ENCODE measurements at places on chromosomes 6 and 20. TPM values are rescaled to one million over a fixed set of nuclear protein-coding genes. Genes with fewer than 3 reads are reported as not detected.

- no peak for DNase-seq
These were observed 52.7 kb downstream of the ADGRF1 start for GRCh38 chr6:46989398-46989797.

DNA sequence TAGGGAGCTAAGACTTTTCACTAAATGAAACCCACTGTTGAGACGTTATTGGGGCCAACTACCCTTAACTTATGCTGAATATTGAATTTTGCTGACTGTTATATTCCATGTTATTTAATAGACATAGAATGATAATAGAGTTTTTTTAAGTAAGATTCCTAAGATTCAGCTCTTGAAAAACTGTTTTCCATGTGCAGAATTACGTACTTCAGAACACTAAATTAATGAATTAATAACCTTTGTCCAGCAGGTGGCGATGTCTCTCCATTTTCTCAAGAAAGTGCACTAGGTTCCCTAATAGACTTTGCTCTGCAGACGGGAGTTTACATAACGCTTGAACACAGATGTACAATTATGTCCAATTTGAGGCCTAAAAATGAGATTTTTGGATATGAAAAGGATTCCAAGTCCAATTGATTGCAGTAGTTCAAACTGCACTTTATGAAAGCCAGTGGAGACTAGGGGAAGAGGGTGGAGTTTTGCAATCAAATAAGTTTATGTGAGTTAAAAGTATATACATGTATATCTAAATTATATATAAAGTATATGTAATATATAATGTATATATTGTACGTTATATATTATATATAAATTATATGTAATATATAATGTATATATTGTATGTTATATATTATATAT lies 282.1 kb downstream of the UST start:
- no peak for DNase-seq

DNA sequence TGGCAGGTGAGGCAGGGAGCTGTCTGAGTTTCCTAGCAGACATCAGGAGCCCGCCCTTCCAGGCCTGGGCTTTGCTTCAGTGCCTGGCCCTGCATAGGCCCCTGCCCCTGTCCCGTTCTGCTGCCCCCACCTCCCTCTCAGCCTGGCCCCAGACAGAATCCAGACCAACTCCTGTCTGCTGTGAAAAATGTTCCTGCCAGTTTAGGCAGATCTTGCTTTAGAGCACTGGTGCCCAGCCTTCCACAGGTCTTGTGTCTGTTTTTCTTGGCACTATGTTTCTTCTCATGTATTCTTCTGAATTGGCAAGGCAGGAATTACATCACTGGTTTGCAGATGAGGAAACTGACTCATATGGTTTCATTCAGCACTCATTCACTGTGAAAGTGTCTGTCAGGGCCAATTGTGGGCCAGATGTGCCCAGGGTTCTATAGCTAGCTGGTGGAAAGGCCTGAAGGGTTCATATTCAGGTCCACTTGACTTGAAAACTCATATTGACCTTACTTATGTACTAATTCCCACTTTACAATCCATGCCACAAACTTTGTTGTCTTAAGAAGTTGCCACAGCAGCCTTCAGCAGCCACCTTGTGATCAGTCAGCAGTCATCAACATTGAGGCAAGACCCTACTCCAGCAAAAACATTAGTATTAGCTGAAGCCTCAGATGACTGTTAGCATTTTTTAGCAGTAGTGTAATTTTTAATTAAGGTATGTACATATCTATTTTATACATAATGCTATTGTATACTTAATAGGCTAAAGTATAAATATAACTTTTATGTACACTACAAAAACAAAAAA lies 40.5 kb downstream of the HLA-F start:
- DNase-seq = no peak

The HLA-DQA1 gene
- total RNA-seq = 1.8 TPM

DNA sequence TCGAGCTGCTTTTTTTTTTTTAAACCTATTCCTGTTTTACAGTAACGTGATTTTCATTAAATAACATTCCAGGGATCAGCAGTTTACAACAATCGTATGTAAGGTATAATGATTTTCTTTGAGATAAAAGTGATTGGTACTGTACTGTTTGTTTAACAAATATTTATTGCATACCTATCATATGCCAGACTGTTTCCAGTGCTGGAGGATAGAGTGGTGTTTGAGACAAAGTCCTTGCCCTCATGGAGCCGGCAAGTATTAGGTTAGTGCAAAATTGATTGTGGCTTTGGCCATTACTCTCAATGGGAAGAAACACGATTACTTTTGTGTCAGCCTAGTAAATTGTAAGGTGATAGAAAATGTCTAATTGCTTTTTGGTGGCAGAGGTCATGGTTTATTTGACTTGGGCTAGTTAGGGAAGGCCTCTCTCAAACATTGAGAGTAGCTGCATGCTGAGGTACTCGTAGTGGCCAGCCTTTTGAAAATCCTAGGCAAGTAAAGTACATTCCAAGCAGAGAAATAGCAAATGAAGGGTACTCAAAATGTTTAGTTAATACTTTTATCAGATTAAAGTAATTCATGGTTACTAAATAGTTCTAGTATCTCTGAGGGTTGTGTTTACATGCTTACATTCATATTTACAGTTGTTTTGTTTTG lies 35.6 kb downstream of the PHF3 start:
- DNase-seq = no peak

The TOMM6 gene
- total RNA-seq = 146 TPM

Measured in omental fat pad (tissue), 4 donors.